ENCODE measurements at places on chromosomes 13 and 19. TPM values are rescaled to one million over a fixed set of nuclear protein-coding genes. Genes with fewer than 3 reads are reported as not detected.
A peak's percentile ranks its signal among the peaks of the same experiment; 100 is the strongest.

DNA sequence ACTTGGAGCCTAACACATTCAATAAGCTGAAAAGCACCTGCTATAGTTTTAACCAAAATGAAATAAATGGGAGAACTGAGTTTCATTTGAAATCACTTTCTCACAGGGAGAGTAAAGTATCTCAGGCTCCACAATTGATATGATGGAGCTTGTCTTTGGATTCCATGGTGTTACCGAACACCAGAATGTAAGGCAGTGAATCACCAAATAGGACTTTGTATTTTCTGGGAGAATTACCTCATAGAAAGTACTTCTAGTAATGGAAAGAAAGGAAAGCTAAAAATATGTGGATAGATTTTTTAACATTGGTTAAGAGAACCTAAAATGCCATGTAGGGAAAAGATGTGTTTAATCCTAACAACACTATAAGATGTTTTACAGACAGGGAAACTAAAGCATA is 123.6 kb downstream of the NALCN start:
- H3K36me3 ChIP-seq = no peaks in the 10 kb centered on the region
- no peak for DNase-seq
- no peak overlapping the region for H3K4me3 ChIP-seq
- no peaks in the 10 kb centered on the region for H3K27me3 ChIP-seq
- no peaks in the 10 kb centered on the region for H3K4me1 ChIP-seq

Gene NXNL1
- 1.1 TPM for total RNA-seq

- no peak for DNase-seq
- no peak overlapping the region for H3K4me3 ChIP-seq
- H3K27me3 ChIP-seq = no peaks in the 10 kb centered on the region
- H3K27ac ChIP-seq = no peak overlapping the region
Observed at GRCh38 chr13:63901630-63902029, 2486.0 kb upstream of the PCDH20 start.

DNA sequence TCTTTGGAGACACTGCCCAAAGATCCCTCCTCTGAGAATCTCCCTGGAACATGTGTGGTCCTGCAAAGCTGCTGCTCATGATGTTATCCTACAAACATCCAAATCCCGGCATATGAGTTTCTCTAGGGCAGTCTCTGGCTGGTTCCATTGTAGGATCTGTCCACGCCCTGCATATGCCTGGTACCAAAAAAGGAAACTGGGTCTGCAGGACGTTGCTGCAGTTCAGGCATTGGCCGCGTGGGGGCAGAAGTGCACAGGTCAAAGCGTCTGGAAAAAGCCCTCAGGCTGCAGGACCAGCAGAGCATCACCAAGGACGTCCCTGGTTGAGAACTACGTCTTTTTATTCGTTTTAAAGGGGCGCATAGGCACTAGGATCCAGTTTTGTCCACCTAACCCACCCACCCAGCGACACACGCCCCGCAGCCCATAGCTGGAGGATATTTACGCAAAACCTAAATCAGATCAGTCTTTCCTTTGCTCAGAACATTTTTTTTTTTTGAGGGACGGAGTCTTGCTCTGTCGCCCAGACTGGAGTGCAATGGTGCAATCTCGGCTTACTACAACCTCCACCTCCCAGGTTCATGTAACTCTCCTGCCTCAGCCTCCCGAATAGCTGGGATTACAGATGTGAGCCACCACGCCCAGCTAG is 12.9 kb upstream of the ZNF564 start:
- no peaks in the 10 kb centered on the region for H3K36me3 ChIP-seq
- peak; percentile 86 for DNase-seq
- H3K4me3 ChIP-seq = no peak overlapping the region
- no peak overlapping the region for H3K27ac ChIP-seq
- no peaks in the 10 kb centered on the region for H3K4me1 ChIP-seq
- no peaks in the 10 kb centered on the region for H3K27me3 ChIP-seq

DNA sequence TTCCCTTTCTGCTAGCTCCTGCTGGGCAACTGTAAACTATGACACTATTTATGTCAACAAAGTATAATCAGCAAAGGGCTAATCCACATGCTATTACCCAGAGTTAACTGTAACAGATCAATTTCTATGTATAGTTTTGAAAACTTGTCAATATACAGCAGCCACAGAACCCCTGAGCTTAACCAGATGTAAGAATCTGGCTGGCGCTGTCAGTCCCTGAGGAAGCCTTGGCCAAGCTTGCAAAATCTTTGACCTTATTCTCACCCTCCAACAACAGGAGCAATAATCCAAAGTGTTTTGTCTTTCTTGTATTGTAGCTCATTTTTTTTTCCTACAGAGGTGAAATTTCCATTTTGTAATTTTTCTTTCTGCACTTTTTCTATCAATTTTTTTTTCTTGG is 1230.1 kb upstream of the SLC10A2 start:
- H3K36me3 ChIP-seq = no peaks in the 10 kb centered on the region
- no peaks in the 10 kb centered on the region for H3K27me3 ChIP-seq
- no peak overlapping the region for H3K4me3 ChIP-seq
- H3K4me1 ChIP-seq = no peaks in the 10 kb centered on the region

DNA sequence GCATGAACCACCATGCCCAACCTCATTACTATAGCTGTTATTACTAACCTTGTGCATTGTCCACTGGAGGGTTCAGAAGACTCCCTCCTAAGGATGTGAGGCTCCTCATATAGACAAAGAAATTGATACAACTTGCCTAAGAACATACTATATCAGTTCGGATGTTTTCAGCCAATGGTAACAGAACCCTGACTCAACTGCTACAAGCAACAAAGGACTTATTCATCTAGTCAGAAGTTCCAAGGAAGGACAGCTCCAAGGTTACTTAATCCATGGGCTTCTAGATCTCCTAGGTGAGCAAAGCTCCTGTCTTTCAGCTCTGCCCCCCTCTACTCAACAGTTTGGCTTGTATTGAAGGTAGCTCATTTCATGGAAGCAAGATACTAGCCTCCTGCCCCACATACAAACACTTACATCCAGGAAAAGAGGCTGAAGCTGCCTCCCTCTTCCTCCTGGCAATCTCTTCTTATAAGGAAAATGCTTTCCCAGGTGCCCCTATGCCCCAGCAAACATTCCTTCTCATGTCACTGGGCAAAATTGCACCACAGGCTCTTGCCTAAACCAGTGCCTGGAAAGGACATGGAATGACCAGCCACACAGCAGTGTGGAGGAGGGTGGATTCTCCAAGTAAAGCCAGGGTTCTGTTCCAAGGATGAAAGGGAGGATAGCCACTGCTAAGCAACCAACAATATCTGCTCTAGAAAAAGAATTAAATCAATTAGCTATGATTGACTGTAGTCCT is 497.8 kb downstream of the FOXO1 start:
- DNase-seq = no peak
- H3K27me3 ChIP-seq = no peaks in the 10 kb centered on the region
- H3K4me3 ChIP-seq = no peak overlapping the region
- H3K4me1 ChIP-seq = no peaks in the 10 kb centered on the region
- no peak overlapping the region for H3K27ac ChIP-seq
- H3K36me3 ChIP-seq = no peaks in the 10 kb centered on the region

Gene PABPC3
- not detected for total RNA-seq

DNA sequence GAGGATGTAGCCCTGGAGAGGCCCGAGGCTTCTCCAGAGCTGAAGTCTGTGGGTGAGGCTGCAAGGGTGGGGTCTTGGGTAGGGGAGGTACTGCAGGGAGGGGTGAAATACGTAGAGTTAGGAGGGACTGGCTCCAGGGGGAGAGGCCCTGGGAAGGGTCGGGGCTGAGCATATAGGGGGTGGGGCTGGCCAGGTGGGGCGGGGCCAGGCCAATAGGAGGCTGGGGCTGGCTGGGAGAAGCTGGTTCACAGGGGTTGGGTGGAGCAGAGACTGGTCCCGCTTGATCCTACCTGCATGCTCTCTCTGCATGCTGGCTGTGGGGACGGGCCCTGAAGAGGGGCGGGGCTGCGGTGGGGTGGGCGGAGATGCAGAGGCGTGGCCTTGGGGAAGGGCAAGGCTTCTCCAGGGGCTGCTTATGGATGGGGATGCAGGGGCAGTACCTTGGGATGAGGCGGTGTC is 51.9 kb downstream of the CELF5 start:
- no peak overlapping the region for H3K27ac ChIP-seq
- no peak for DNase-seq
- no peak overlapping the region for H3K4me3 ChIP-seq
- H3K27me3 ChIP-seq = peaks cover 49% of the 10 kb centered on the region
- no peaks in the 10 kb centered on the region for H3K36me3 ChIP-seq

DNA sequence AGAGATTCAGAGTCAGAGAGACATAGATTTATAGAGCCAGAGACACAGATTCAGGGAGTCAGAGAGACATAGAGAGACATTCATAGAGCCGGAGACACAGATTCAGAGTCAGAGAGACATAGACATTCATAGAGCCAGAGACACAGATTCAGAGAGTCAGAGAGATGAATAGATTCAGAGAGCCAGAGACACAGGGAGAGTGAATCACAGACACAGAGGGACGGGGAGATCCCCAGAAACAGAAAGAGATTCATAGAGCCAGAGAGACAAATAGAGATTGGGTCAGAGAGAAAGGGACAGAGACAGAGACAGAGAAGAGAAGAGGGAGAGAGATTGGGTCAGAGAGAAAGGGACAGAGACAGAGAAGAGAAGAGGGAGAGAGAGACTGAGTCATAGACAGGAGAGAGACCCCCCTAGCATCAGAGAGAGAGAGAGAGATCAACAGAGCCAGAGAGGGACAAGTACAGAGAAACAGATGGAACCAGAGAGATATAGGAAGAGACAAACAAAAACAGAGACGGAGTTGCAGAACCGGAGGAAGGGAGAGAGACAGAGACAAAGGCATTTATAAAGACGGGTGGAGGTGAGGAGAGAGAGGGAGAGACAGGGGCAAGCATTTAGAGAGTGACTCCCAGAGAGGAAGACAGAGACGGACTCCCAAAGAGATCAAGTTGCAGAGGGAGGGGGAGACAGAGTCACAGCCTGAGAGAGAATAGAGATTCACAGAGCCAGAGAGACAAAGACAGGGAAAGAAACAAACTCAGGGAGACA is 1.1 kb upstream of the PRKCG start:
- H3K27me3 ChIP-seq = peaks cover 42% of the 10 kb centered on the region
- H3K27ac ChIP-seq = no peak overlapping the region
- DNase-seq = no peak
- peaks cover 9% of the 10 kb centered on the region for H3K36me3 ChIP-seq
- no peak overlapping the region for H3K4me3 ChIP-seq
- H3K4me1 ChIP-seq = peaks cover 12% of the 10 kb centered on the region

DNA sequence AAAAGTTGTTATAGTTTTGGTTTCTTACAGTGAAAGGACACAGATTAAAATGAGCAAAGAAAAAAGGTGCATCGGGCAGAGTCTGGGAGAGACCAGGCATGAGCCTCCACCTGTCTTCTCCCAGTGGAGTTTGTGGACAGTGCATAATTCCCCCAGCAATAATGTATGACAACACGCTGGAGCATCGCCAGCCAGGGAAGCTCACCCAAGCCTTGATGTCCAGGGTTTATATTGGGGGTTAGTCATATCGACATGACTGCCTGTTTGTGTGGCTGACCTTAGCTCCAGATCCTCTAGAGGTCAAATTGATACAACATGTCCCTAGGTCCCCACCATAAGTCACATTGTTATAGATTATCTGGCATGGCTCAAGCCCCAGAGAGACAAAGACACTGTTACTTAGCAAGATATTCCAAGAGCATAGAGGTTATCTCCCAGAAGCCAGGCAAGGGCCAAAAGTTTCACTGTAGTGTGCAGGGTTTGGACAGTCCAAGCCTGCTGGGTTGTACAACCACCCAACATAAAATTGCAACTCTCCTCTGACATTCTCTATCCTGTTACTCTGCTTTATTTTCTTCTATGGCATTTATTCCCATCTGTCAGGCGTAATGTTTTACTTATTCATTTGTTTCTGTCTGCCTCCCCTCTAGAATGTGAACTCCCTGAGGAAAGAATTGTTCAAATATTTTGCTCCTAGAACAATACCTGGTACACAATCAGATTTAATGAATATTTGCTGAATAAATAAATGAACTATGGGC is 5.6 kb upstream of the KLK13 start:
- no peak overlapping the region for H3K4me3 ChIP-seq
- H3K4me1 ChIP-seq = peaks cover 3% of the 10 kb centered on the region
- H3K27me3 ChIP-seq = no peaks in the 10 kb centered on the region
- H3K27ac ChIP-seq = no peak overlapping the region
- H3K36me3 ChIP-seq = no peaks in the 10 kb centered on the region

GRCh38 chr13:76473552-76474134 is 412.6 kb downstream of the KCTD12 start:
- H3K4me3 ChIP-seq = no peak overlapping the region
- no peaks in the 10 kb centered on the region for H3K27me3 ChIP-seq

Gene IQCN
- 0.75 TPM for total RNA-seq

DNA sequence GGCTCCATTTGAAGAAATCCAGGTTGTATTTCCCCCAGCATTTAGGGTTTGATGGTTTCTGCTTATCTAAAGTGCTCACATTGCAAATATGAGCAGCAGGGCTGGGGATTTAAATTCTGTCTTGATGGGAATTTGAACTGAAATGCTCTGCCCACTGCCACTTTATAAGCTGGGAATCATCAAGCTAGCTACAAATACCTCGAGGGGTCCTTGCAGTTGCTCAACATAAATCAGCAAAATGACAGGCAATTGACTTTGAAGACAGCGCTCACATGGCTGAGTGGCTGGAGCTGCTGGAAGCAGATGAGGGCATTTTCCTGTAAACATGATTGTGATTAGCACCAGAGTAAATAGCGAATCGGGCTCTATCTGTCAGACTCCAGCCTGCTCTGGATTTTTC is 39.4 kb upstream of the MEDAG start:
- H3K27ac ChIP-seq = no peak overlapping the region
- DNase-seq = no peak
- no peaks in the 10 kb centered on the region for H3K36me3 ChIP-seq
- no peaks in the 10 kb centered on the region for H3K27me3 ChIP-seq
- no peaks in the 10 kb centered on the region for H3K4me1 ChIP-seq
- H3K4me3 ChIP-seq = no peak overlapping the region

DNA sequence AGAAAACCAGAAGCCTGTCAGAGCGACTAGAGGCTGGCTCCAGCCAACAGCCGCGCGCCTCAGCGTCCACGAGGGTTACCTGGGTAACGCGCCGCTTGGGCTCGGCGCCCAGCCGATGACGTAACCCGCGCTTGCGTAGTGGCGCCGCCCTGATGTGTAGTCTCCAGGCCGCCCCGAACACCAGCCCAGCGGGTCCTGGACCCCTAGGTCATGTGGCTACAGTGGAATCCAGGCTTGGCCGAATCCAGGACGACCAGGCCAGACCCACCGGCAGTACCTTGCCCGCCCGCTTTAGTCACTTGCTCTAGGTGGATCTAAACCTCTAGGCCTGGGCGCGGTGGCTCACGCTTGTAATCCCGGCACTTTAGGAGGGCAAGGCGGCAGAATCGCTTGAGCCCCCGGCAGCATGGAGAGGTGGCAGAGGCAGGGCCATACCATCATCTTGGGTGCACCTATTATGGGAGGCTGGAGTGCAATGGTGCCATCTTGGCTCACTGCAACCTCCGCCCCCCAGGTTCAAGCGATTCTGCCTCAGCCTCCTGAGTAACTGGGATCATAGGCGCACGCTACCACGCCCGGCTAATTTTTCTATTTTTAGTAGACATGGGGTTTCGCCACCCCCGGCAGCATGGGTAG is 7.2 kb upstream of the ZNF606 start:
- peak overlapping the region; percentile 55 for H3K4me3 ChIP-seq
- H3K4me1 ChIP-seq = peaks cover 8% of the 10 kb centered on the region
- peak; percentile 89 for DNase-seq
- H3K36me3 ChIP-seq = peaks cover 21% of the 10 kb centered on the region
- peak overlapping the region; percentile 90 for H3K27ac ChIP-seq
- no peaks in the 10 kb centered on the region for H3K27me3 ChIP-seq

Gene GIPR
- 4.4 TPM for total RNA-seq

Gene APC2
- 0.04 TPM for total RNA-seq

Gene GPC5
- 0.32 TPM for total RNA-seq

Gene CACNA1A
- total RNA-seq = 1.2 TPM

Gene ZNF730
- not detected for total RNA-seq

Data from heart left ventricle (tissue), 16 donors.